Erythroblast (primary cell): ENCODE measurements at places on chromosomes 1 and 21.

GRCh38 chr1:247386217-247386616 lies 29.8 kb upstream of the NLRP3 start:
- DNase-seq = no peak

GRCh38 chr1:26717017-26717491 lies 21.2 kb downstream of the ARID1A start:
- DNase-seq = peak; percentile 94

DNA sequence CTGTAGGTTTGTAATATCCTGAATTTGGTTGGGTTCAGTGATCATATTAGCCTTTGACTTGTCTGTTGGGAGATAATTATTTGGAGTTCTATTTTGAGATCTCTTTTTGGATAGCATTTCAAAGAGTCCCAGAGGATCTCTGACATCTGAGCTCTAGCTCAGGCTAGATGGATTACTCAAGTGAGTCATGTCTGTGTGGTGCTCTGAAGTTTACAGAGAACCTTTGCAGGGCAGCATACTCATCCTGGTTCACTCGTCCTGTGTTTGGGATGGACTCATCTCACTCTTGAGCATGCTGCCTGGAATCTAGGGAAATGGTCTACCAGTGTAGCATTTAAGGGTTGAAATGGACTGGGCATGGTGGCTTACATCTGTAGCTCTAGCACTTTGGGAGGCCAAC lies 29.4 kb upstream of the BMP8A start:
- DNase-seq = no peak

DNA sequence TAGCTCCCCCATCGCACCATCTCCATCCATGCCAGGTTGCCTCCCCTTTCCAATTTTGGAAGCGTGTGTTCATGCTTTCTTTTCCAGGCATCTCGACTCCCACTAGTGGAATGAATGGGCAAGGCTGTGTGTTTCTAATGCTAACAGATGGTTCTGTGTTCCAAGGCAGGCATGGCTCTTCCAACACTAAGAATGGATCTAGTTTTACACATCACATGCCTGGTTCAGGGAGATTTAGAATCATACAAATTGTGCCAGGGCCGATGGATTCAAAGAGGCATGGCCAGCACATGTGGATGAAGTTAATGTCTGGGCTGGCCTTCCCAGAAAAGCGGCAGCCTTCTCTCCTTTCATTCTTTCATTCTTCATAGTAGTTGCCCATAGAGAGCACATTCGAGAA lies 438.7 kb downstream of the PRDM2 start:
- no peak for DNase-seq

DNA sequence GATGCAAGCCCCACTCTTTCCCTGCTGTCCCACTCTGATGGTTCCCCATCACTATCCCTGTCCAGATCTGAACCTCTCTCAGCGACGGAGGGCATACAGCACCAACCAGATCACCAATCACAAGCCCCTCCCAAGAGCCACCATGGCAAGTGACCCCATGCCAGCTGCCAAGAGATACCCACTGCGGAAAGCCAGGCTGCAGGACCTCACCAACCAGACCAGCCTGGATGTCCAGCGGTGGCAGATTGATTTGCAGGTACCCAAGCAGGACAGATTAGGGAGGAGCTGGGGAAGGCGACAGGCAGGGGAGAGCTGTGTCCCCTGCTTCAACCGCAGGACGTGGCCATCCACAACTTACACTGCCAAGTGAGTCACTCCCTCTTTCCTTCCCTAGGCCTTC lies 46.9 kb downstream of the VWA5B1 start:
- DNase-seq = no peak

- DNase-seq = no peak
Measured at GRCh38 chr1:61253912-61254633, 171.7 kb downstream of the NFIA start.

GRCh38 chr1:23868557-23869016 lies 497 bp upstream of the FUCA1 start:
- DNase-seq = peak; percentile 69

GRCh38 chr21:45386728-45387371 lies 18.1 kb upstream of the COL18A1 start:
- peak; percentile 41 for DNase-seq

GRCh38 chr1:112985123-112985522 lies 29.1 kb upstream of the SLC16A1 start:
- no peak for DNase-seq

DNA sequence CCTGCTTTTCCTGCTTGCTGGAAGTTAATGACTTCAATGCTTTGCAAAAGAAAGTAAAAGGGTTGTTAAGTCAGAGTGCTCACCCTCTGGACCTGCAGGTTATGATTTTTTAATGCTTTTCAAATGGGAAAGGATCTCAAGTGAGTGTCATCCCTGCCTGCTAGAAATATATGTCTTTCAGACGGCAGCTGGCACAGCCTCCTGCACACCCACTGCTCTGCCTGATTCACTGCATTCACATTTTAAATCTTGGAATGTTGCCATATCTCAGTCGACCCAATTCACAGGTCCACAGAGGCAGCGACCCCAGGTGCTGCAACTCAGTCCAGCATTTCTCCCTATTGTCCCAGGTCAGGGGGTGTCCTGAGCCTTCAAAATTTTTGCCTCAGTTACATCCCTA lies 10.7 kb downstream of the DUSP23 start:
- no peak for DNase-seq

DNA sequence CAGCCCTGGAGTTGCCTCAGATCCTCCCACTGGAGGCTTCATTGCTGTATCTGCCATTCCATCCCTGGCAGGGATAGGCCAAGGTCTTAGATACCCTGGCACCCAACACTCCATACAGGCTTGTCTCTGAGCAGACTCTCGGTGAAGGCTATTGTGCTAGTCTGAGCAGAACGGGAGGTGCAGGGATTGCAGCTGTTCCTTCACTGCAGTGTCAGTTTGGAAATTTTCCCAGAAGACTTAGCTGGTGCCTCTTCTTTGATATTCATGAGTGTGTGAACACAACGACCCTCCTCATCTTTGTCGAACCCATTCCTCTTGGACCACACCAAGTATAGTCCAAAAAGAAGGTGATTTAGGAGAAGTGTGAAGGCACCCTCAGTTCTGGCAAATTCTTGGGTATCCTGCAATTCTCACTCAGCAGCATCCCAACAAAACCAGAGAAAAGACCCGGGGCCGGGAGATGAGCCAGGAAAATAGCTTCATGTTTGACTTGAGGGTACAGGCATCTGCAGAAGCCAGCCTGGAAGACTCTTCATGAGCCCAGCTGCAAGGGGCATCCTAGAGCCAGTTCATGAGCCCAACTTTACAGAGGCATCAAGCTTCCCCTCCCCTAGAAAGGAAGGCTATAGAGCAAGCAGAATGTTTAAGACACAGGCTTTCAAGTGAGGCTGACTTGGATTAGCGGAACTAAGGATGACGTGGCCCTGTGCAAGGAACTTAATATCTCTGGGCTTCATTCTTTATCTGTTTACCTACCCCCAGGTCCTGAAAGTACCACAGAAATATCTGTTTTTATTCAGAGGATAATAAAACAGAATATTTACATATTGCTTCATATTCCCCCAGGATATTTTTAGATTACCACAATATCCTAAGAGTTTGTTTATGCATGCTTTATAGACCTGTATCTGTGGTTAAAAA lies 38.8 kb upstream of the HAO2 start:
- DNase-seq = no peak

DNA sequence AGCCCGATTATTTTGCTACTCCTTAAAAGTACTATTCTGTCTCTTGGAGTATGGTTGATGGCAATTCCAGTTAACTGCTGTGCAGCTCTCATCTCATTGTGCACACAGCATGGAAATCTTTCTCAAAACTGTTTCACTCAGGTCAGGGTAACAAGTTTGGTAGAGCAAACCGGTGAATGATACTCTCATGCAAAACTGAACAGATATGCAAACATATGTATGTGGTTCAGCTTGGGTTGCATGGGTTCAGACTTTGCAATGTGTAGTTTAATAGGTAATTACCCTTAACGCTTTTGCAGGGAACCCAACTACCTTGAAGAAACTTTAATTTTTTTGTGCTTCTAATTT lies 2.2 kb downstream of the GADD45A start:
- DNase-seq = peak; percentile 82

- no peak for DNase-seq
Measured at GRCh38 chr1:243547891-243548290, 292.1 kb downstream of the SDCCAG8 start.

DNA sequence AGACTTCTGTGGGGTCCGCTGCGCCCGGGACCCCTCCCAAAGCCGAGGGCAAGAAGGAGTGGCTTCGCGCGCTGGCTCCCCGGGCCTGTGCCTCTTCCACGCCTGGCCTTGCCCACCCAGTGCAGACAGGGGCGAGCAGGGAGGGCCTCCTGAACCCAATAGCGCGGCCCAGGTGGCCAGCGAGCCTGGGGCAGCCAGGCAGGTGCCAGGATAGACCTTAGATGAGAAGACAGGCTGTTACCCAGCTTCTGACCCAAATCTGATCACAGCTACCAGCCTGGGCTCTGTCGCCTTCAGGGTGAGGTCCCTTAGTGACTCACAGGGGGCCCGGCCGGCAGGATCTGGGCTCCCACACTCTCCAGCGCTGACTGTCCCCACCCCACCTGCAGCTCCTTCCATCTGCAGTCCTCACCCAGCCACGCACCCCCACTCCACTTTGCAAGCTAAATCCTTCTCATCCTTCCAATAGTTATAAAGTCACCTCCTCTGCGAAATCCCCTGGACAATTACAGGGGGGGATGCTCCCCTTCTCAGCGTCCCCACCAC lies 9.6 kb downstream of the CLEC20A start:
- DNase-seq = no peak

DNA sequence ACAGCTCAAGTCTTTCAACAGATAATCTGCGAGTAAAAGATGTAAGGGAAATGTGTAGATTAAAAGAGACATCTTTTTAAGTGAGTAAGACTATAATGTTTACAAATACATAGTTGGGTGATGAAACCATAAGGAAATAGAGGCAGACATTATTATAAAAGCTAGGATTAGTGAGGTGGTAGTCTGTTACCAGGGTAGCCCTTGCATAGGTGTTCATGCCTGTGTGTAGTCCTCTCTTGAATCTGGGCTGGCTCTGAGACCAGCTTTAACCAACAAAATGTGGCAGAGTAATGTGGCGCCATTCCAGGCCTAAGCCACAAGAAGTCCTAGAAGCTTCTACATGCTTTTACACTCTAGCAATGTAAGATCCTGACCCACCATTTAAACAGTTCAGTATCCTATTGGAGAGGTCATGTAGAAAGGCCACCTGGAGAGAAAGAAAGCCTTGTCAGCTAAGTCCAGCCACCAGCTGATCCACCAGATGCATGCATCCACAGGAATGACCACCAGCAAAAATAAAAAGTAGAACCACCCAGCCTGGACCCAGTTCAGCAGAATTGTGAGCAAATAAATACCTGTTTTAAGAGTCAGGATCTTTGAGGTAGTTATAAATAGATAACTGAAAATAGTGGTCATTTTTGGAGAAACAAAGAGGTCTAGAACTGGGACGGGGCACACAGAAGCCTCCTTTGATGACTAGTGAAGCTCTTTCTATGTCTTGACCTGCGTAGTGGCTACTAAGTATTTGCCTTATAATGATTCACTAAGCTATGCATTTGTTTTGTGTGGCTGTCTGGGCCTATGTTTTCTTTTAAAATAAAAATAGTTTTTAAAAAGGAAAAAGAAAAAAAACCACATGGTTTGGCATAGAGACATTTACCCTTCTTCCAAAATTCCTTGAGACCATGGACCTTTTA lies 8.1 kb downstream of the NIBAN1 start:
- peak; percentile 46 for DNase-seq

DNA sequence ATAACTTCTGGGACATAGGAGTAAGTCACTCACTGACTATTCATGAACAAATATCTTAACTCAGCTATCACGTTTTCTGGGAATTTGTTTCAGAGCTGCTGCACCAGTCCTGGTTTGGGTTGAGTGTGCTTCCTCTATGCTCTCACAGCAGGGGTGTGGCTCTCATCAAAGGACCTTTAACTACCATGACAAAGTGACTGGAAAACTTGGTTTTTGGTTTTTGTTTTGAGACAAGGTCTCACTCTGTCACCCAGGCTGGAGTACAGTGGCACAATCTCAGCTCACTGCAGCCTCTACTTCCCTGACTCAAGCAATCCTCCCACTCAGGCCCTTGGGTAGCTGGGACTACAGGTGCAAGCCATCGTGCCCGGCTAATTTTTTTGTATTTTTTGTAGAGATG lies 4.1 kb downstream of the ILDR2 start:
- no peak for DNase-seq

GRCh38 chr1:172638885-172639831 lies 19.7 kb upstream of the FASLG start:
- no peak for DNase-seq
